NCI-H446 (cell line): ENCODE measurements at places on chromosomes 6 and 20.

DNA sequence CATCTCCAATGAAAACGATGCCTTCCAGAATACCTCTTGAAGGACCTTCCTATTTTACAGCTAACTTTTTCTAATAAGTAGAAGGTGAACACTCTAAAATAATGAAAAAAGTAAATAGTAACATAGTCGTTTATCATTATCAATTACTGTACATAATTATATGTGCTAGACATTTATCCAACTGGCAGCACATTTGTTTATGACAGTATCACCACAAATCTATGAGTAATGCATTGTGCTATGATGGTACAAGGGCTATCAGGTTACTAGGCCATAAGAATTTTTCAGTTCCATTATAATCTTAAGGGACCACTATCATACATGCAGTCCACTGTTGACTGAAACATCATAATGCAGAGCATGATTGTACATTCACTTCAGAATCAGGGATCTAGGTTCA lies 68.4 kb downstream of the ATG5 start:
- DNase-seq = no peak

- no peak for DNase-seq
Observed at GRCh38 chr6:123467392-123467791, 169.4 kb downstream of the TRDN start.

- no peak for DNase-seq
Observed at GRCh38 chr6:121616406-121616805, 181.0 kb downstream of the GJA1 start.

DNA sequence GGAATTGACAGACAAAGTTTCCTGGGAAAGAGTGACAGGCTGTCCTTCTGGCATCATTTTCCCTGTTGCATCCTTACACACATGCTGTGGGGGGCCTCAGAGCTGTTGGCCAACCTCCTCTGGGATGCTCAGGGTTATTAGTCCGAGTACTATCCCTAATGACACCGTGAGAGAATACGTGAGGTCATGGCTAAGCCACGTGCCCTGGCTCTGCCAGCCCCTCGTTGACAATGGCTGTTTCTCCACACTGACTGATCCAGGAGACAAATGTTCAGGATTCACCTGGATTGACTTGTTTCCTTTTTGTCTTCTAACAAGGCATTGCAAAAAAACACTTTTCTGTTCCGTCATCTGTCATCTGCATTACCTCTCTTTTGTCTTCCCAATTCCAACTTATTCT lies 604.6 kb downstream of the TFAP2A start:
- no peak for DNase-seq

- DNase-seq = no peak
Observed at GRCh38 chr6:99592900-99593299, 13.7 kb upstream of the PRDM13 start.

DNA sequence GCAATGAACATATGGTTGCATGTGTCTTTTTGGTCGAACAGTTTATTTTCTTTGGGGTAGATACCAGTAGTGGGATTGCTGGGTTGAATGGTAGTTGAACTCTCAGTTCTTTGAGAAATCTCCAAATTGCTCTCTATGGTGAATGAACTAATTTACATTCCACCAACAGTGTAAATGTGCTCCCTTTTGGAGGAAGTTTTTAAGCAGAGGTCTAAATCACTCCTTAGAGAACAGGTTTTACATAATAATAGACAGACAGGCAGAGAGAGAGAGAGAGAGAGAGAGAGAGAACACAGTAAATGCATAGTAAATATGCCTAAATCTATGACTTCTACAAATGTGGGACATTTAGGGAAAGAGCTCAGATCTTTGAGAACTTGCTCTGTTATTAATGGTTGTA lies 37.6 kb downstream of the GRM1 start:
- DNase-seq = no peak

DNA sequence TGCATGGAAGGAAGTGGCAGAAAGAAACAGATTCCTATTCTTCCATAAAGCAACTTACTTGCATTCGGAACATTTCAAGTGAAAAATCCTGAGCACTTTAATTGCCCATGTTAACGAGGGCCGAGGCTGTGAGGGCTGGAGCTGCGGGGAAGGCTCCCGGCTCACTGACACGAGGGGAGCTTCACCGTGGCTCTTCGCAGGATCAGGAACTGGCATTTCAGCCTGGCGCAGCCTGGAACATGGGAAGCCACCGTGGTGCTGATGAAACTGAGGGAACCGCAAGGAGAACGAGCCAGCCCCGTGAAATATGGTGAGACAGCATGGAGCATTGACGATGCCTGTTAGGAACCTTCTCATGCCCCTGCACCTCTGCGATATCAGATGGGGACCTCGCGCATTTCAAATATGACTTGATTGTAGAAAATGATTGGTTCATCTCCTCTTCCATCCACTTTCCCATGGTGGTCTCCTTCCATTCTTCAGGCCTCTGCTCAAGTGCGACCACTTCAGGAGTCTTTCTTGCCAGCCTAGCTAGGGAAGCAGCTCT lies 236.9 kb downstream of the TBXT start:
- DNase-seq = no peak

GRCh38 chr6:100427452-100427851 lies 37.3 kb downstream of the SIM1 start:
- no peak for DNase-seq

- DNase-seq = peak; percentile 92
Observed at GRCh38 chr6:37257634-37258404, at the start of the genes TBC1D22B and TMEM217. TSS of gene TBC1D22B (plus strand) at chr6:37257772. CDS start at chr6:37257918, 146 bp downstream. TSS of gene TMEM217 (minus strand) at chr6:37258144. CDS start at chr6:37219030, 39,114 bp downstream.

- DNase-seq = no peak
Observed at GRCh38 chr20:32534661-32535240, 50.4 kb downstream of the NOL4L start.

GRCh38 chr6:35492258-35492973 lies 4.5 kb downstream of the TEAD3 start:
- DNase-seq = no peak

- no peak for DNase-seq
Observed at GRCh38 chr20:36493051-36493800, 48.1 kb upstream of the MYL9 start.

GRCh38 chr6:92124200-92124651 lies 1295.1 kb downstream of the EPHA7 start:
- DNase-seq = no peak

DNA sequence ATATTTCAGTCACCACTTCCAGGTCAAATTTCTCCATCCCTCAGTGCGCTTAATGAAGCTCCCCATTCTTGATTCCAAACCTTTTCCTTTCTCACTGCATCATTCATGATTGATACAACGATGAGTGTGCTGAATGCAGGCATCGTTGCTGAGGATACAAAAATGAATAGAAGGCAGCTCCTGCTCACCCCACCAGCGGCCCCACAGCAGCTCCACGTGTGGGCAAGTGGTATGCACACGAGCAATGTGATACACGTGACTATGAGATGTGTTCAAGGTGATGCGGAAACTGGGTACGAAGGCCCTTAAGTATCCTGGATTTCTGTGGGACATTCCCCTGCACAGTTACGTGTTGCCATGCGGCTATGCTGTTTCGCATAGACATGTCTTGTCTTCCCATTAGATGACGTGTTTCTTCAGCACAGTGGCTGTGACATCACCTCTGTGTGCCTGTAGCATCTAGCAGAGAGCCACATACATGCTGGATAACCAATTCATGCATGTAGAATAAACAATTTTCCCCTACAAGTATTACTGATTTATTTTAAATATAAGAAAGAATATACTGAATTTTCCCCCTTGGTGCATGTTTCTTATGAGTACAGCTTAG lies 260.5 kb upstream of the AGPAT4 start:
- no peak for DNase-seq

- no peak for DNase-seq
Observed at GRCh38 chr6:96499781-96500180, 21.8 kb upstream of the UFL1 start.

GRCh38 chr20:14444106-14444505 lies 106.7 kb upstream of the FLRT3 start:
- no peak for DNase-seq

- no peak for DNase-seq
Observed at GRCh38 chr6:7341989-7342742, 29.2 kb upstream of the SSR1 start.

GRCh38 chr6:24742216-24742738 lies 23.3 kb upstream of the C6orf62 start:
- no peak for DNase-seq

DNA sequence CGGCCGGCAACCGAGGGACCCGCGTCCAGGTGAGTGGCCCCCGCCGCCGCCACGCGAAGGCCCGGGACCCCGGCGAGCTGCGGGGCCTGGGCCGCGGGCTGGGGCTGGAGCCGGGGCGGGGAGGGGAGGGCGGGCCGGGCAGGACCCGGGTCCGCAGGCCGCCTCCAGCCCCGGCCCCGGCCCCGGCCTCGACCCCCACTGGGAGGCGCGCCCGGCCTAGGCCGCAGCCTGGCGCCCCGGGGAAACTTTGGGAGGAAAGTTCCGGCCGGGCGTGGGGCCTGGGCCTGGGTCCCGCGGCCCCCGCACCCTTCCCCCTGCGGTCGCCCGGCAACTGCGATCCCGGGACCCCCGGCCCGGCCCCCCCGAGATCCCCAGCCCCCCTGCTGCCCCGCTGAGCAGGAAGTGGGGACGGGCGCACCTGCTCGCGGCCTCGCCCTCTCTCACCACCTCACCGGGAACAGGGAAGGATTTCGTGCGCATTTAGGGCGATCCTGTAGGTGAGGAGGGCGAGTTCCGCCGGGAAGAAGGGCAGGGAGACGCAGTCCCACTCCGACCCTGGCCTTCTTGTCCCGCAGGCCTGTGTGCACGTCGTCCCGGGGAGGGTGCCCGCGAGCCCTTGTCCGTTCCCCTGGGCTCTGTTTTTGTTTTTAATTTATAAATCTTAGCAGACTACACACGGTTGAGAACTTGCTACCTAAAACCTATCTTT lies 402 bp downstream of the OSBPL2 start:
- no peak for DNase-seq

DNA sequence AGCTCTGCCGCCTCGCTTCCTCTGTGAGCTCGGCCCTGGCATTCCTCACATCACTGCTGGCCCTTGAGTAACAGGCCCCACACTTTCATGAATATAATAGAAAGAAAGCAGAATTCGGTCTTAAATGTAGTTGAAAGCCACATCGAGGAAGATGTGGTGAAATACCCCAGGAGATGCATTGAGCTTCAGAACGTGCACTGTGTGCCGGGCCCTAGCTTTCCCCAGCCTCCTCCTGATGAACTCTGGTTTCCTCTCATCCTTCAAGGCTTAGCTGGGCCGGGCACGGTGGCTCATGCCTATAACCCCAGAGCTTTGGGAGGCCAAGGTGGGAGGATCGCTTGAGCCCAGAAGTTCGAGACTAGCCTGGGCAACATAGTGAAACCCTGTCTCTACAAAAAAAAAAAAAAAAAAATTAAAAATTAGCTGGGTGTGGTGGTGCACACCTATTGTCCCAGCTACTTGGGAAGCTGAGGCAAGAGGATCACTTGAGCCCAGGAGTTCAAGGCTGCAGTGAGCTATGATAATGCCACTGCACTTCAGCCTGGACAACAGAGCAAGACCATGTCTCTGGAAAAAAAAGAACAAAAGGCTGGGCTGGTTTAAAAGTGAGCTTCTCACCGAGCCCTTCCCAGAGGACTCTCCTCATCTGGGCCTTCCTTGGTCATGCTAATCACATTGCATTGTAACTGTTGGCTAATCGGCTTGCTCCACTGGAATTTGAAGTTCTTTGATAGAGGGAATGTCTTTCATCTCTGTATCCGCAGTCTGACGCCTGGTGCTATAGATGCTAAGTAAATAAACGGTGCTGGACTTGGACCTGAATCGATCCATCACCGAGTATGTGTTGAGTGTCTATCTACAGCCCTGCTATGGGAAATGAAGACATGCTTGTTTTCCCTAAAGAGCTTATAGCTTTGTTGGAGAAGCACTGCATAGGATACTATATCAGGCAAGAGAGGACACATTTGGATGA lies 43.8 kb upstream of the FOXQ1 start:
- no peak for DNase-seq

DNA sequence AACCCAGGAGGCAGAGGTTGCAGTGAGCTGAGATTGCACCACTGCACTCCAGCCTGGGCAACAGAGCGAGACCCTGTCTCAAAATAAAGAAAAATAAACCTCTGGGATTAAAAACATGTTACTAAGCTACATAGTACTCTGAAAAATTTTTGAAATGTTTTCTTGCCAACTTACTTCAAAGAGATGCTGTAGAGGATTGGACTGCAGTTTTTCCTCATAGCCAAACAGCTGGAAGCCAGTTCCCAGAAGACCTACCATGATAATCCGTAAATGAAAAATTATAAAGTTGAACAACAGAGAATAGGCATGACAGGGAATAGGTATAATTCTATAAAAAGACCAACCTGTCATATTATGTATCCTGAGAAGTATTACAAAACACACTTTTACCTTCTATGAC lies 48.0 kb downstream of the RARS2 start:
- DNase-seq = no peak

- peak; percentile 88 for DNase-seq
Observed at GRCh38 chr20:58850693-58851174, at the start of gene GNAS-AS1. TSS of gene GNAS-AS1 (minus strand) at chr20:58850902.

GRCh38 chr6:142304241-142304640 lies 2.4 kb downstream of the ADGRG6 start:
- DNase-seq = no peak

DNA sequence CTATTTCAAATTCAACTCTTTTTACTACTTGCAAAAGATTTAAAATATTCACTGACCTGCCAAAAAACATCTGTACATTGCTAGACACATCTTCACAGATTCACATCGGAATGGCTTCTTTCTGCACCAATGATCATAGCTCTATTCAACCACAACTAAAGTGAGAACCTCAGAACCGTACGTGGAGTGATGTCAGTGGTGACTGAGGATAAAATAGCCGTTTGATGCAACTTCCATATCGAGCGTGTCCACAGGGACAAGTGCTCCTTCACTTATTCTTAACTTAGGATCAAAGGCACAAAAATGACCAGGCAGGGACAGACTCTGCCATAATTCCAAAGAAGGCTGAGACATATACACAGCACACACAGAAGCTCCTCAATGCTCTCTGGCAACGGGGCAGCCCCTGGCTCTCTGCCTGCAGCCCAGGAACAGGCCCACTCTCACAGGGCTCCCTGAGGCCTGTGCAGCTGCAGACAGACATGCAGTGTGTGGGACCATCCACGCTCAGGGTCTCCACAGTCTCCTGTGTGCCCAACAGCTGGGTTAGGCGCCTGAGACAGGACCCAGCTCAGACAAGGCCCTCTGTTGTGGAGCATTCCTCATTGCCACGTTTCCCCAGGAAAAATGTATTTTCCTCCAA lies 22.8 kb downstream of the FYN start:
- DNase-seq = peak; percentile 33

DNA sequence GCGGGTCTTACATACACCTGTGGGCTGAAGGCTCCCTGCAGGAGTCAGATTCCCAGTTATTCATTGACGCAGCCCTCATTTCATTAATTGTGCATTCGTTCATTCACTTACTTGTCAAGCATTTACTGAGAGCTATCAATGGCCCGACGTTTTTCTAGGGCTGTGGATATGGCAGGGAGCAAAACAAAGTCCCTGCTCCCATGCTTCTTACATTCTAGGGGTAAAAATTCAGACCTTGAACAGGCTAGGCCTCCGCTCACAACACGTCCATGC lies 369 bp upstream of the NSFL1C start:
- DNase-seq = no peak

DNA sequence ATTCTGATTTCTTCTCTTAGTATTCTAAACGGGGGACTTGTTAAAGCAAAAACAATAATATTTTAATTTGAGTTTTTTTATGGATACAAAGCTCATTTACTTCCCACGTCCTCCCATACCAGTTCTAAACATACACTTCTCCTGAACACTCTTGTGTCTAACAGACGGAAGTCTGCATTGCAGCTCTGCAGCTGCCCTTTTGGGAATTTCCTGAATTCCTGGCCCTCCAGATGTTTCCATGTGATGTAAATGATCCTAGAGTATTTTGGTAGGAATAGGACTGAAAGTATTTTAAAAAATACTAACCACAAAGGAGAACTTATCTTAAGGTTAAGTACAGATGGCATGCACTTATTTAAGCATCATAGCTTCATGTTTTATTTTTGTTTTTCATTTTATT lies 886.7 kb downstream of the TBC1D32 start:
- DNase-seq = no peak
